ENCODE measurements at places on chromosomes 3 and 15.

GRCh38 chr3:256501-256900, 59.9 kb downstream of the CHL1 start:
- DNase-seq = no peak

GRCh38 chr3:155370198-155370597, 76.7 kb upstream of the STRIT1 start:
- DNase-seq = no peak

GRCh38 chr3:186953011-186953487, 22.7 kb downstream of the ST6GAL1 start:
- DNase-seq = peak; percentile 11

- DNase-seq = no peak
Measured at GRCh38 chr15:89383365-89384175, 48.9 kb upstream of the POLG start.

- no peak for DNase-seq
Measured at GRCh38 chr15:98528046-98528725, 120.2 kb upstream of the IGF1R start.

DNA sequence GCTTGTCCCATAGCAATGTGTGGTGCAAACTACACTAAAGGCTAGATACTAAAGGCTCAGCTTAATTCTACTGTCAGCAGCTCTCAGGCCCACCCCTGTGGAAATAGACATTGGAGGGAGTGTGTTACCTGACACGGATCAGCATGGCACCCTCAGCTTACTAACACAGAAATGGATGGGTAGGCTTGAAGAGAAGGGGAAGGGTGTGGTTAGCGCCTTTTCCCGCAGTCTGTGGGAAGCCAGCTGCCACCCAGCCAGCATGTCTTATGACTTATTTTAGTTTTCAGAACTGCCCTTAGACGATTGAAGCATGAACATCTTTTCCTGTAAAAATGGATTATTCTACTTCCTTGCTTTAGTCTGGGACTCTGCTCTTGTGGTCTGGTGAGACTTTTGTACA, 25.8 kb upstream of the ADPGK start:
- no peak for DNase-seq

DNA sequence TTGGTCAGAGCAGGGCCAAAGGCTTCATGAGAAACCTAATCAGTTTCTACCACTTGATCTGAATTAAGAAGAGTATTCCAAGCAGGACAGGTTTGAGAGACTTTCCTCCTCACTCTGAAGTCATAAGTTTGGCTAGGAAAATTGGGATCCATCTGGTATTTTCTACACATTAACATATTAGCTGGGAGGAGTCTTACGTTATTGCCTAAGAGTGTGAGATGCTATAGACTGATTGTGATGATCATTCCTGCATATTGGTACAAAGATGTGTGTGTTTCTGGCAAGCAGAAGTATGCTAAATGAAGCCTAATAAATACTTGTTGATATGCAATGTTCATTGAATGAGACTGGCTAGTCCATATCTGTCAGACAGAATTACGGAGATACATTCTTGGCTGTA, 73.5 kb upstream of the RASGRP1 start:
- no peak for DNase-seq

DNA sequence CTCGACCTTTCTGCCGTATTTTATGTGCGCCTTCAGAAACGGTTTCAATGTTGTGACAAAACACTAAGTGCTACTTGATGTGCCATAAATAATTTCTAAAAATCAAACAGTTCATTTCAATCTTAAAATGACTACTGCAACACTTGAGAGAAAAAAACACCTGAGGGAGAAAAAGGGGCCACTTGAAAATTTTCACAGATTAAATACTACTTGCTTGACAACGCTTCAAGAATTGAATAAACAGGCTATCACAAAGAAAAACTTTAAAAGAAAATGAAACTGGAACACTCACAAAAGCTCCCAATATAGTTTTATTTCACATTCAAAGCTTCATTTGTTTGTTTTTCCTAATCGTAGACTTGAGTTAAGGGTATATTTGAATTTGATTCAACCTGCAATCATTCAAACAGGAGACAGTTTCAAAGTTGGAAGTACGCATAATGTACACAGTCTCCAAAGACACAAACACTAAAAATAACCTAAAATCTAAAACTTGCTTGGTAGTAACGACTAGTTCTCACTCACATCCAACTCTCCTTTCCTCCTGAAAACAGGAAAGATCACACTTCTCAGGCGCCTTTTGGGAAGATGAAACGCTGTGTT, 380.7 kb downstream of the ERC2 start:
- DNase-seq = no peak

DNA sequence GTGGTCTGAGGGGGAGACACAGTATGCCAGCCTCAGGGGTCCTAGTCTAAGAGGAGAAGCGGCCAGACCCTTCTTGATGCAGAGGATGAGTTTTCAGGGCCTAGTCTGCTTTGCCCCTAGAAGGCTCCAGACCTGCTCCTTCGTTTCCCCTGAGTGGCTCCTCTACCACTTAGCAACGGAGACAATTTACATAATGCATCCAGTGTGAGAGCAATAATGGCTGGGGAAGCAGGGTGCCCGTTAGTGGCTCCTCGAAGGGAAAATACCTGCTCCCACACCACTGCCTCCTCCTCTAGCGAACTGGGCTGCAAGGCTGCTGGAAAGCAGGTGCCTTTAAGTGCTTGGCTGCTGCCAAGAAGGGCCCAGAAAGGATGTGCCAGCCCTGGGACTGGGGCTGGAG, 38.9 kb downstream of the CACNA2D2 start:
- DNase-seq = no peak

DNA sequence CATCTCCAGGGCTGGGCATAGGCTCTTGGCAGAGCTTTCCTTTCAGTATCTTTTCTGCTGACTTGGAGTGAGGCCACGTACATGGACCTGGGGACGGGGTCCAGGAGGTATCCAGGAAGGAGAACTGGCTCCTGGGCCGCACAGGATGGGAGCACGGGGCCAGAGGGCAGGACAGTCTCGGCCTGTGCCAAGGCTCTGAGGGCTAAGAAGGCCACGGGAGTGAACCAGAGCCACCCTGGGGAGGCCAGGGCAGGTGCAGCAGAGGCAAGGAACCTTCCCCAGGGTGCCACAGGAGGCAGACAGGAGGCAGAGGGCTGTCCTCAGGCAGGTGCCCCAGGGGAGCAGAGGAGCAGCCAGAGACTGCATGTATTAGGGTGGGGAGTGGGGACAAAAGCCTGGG, 50.3 kb downstream of the PLXNA1 start:
- DNase-seq = no peak

- DNase-seq = no peak
Measured at GRCh38 chr3:49454458-49454857, 15.6 kb upstream of the DAG1 start.

GRCh38 chr3:127105587-127105986, 87.3 kb upstream of the PRR23E start:
- no peak for DNase-seq

- DNase-seq = no peak
Measured at GRCh38 chr3:183548262-183548769, 7.2 kb downstream of the KLHL6 start.

- no peak for DNase-seq
Measured at GRCh38 chr3:155012584-155012983, 67.5 kb upstream of the MME start.

DNA sequence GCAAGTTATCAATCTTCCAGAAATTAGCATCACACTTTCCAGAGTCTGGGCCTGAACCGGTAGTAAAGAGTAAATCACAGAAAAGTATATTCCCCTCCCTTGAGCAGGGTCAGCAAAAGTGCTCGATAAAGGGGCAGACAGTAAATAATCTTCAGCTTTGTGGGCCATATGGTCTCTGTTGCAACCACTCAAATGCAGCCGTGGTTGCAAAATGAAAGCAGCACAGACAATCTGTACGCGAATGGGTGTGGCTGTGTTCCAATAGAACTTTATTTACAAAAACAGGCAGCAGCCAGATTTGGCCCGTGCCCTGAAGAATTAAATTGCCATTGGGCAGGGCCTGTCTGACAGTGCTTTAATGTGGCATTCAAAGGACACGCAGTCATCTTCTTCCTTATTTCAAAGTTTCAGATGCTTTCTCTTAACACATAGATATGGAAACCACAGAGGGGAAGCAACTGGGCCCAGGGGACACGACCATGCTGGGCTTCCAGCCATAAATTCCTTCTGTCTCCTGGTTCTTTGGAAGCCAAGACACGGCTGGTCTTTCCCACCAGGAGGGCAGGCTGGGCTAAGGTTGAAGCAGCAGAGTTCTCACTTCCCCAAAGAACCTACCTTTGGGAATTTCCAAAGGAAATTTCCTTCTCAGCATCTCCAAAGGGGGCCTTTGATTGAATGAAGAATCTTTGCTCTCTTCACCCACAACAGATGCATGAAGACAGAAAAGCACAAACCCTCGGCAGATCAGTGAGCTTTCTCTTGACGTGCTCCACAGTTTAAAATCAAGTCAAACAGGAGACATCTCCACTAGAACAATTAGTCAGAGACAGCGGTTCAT, 489.8 kb upstream of the PROK2 start:
- peak; percentile 46 for DNase-seq

DNA sequence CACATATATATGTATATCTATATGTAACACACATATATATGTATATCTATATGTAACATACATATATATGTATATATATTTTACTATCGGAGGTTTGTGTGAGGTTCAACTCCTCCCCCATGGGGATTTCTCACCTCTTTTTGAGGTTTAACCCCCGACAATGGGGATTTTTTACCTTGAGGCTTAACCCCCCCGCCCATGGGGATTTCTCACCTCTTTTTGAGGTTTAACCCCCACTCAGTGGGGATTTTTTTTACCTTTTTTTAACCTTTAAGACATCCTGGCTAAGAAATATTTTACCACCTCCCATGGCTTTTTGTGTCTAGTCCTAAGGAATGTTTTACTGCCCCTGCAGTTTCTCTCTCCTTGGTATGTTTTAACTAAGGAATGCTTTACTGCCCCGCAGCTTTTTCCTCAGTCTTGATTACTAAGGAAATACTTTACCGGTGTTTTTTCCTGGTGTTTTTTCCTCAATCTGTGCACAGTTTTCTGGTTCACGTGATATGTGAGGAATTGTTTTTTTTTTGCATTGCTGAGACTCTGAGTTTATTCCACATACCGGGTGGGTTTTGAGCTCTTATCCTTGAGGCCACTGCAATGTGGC, 185.2 kb downstream of the KLF13 start:
- DNase-seq = peak; percentile 29

DNA sequence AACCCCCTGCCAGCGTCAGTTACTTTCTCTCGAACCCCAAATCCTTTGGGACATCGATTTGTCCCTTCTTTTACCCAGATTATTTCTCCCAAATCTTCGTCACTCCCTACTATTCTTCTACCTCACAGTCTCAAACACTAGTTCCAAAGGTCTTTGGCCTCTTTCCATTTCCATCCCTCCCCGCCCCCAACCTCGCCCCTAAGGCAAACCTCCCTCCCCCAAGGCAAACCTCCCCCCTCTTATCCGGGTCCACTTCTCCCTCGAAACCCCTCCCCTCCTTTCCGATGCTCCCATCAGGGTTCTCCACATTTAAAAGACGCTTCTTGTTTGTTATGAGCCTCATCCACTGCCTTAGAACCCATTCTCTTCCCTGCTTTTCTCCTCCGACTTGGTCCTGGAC, 583 bp downstream of the EAF1 start:
- DNase-seq = no peak

DNA sequence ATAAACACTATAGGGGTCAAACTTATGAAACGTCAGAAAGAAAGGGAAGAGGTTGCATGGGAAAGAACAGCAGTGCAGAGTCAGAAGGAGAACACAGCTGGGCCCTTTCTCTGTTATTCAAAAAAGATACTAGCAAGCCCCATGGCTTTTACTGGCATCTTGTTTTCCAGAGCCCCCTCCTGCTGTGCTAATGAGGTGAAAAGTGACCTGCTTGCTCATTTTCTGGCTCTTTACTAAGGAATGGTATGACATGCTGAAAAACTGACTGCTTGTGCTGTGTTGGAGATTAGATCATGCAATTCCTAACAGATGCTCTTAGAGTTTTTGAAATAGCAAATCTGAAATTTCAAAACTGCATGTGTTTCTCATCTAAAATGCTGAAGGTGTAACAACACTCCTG, 541.6 kb upstream of the ALCAM start:
- no peak for DNase-seq

- DNase-seq = no peak
Measured at GRCh38 chr3:122777563-122777962, 16.1 kb downstream of the HSPBAP1 start.

- DNase-seq = peak; percentile 38
Measured at GRCh38 chr15:67064607-67065530, 533 bp upstream of the SMAD3 start.

DNA sequence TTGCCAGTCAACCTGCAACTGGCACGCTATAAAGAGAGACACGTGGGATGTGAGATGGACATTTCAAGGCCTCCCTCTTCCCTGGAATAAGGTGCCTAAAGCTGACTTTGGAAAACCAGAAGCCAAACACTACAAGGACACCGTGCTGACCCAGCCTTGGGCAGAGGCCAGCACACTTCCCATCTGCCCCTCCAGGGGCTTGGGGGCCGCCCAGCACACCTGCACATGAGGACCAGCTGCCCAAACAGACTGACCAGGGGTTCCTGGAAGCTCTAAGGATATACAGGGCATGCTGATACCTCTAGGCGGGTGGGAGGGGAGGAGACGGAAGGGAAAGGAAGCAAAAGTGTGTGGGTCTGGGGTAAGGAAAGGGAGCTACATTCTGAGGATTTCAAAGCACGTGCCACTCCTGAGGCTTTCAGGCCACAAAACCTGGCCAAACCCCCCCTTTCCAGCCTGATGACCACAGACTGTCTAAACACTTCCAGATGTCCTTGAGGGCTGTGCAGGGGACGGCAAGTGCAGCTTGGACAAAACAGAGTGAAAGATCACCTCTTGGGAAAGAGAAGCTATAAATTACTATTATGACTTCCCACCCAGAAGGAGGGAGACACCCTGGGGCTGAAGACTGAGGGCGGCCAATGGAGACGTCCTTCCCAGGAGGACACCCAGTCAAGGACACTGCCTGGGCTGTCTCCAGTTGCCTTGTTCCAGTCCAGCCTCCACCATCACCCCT, 57.9 kb downstream of the ADCY5 start:
- DNase-seq = no peak

Measured in activated CD4-positive, alpha-beta T cell treated with anti-CD3 and anti-CD28 coated beads, Interleukin-2, amount 10 ng/mL, durations not matched to agents 7 days and 5 days (primary cell).